ENCODE measurements at places on chromosomes 13 and 19. TPM values are rescaled to one million over a fixed set of nuclear protein-coding genes. Genes with fewer than 3 reads are reported as not detected.
A peak's percentile ranks its signal among the peaks of the same experiment; 100 is the strongest.

DNA sequence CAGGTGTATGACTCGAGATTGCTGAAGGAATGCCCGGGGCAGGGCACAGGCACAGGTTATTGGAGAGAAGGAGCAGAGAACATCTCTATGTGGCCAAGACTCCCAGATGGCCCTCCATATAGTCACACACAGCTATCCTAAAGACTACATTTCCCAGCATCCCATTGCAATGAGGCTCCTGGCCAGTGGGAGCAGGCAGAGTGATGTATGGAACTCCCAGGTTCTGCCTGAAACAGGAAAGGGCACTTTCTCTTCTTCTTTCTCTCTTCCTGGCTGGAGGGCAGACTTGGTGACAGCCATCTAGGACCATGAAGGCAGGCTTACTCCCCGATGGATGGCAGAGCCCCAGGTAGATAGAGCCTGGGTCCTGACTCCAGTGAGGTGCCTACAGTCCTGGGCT lies 13.5 kb downstream of the PPP1R13L start:
- no peaks in the 10 kb centered on the region for H3K36me3 ChIP-seq
- H3K4me3 ChIP-seq, result no peak overlapping the region
- H3K27me3 ChIP-seq, result peaks cover 5% of the 10 kb centered on the region
- no peaks in the 10 kb centered on the region for H3K4me1 ChIP-seq

GRCh38 chr13:89584058-89584620 lies 1763.3 kb upstream of the MIR17HG start:
- H3K4me1 ChIP-seq, result no peaks in the 10 kb centered on the region
- H3K27ac ChIP-seq, result no peak overlapping the region
- no peak overlapping the region for H3K4me3 ChIP-seq
- no peak for DNase-seq

- H3K4me1 ChIP-seq, result peaks cover 3% of the 10 kb centered on the region
- no peak for DNase-seq
- H3K4me3 ChIP-seq, result no peak overlapping the region
- no peaks in the 10 kb centered on the region for H3K36me3 ChIP-seq
These were observed 90.2 kb downstream of the KCTD12 start for GRCh38 chr13:76795701-76796695.

- H3K4me3 ChIP-seq, result no peak overlapping the region
- no peaks in the 10 kb centered on the region for H3K27me3 ChIP-seq
- DNase-seq, result no peak
- H3K27ac ChIP-seq, result no peak overlapping the region
- H3K4me1 ChIP-seq, result no peaks in the 10 kb centered on the region
- peaks cover 13% of the 10 kb centered on the region for H3K36me3 ChIP-seq
These were observed 9.0 kb upstream of the ACTN4 start for GRCh38 chr19:38638461-38638860.

DNA sequence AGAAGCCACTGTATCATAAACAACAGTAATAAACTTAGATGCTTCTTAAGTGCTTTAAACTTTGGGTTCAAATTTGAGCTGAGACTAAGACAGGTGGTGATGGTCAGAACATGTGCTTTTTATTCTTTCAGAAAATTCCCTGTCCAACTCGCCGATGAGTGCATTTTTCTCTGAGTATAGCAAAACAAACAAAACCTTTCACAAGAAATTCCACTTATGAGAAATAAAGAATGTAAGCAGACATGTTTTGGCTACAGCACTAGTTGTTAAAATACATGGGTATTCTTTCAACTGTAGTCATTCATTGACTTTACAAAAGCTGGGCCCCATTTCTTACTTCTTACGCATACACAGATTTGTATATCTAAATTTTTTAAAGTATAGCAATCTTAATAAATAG lies 125.6 kb downstream of the SPRY2 start:
- no peak for DNase-seq
- H3K27ac ChIP-seq, result no peak overlapping the region

DNA sequence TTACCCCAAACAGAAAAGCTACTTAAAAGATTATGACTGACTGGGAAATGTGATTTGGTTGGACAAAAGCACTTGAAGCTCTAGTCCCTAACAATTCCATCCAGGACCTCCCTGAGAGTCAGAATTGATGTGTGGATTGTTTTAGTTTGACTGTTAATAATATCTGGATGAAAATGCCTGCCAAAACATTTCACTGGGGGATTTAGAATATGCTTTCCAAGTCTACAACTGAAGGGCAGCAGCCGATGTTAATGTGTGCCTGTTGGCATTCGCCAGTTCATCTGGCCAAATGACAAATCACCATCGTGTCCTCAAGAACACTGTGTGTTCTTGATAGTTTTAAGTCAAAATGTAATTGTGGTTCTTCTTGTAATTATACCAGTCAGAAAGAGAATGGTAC lies 76.0 kb upstream of the TSC22D1 start:
- H3K4me1 ChIP-seq, result no peaks in the 10 kb centered on the region
- no peak overlapping the region for H3K4me3 ChIP-seq
- H3K27me3 ChIP-seq, result no peaks in the 10 kb centered on the region

GRCh38 chr13:35630551-35631275 lies 154.2 kb upstream of the MAB21L1 start:
- H3K4me1 ChIP-seq, result no peaks in the 10 kb centered on the region
- no peaks in the 10 kb centered on the region for H3K27me3 ChIP-seq
- peak; percentile 52 for DNase-seq
- no peaks in the 10 kb centered on the region for H3K36me3 ChIP-seq
- no peak overlapping the region for H3K4me3 ChIP-seq

DNA sequence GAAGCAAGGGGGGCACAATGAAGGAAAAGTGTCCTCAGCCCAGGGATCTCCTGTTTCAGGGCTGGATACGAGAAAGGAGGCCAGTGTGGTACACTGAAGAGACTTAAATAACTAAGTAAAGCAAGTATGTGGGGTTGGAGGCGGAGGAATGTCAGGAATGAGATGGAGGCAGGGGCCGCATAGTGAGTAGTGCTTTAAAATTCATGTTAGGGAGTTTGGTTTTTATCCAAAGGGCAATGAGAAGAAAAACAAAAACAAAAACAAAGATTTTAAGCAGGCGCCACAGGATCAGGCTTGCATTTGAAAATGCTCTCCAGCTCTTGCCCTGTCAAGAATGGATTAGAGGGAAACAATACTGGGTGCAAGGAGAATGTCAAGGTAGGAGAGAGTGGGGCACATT lies 273.4 kb downstream of the DCLK1 start:
- H3K4me1 ChIP-seq, result no peaks in the 10 kb centered on the region
- DNase-seq, result peak; percentile 51
- no peaks in the 10 kb centered on the region for H3K27me3 ChIP-seq

GRCh38 chr19:19204181-19204580 lies 967 bp upstream of the NR2C2AP start:
- H3K36me3 ChIP-seq, result no peaks in the 10 kb centered on the region
- no peak overlapping the region for H3K27ac ChIP-seq
- H3K27me3 ChIP-seq, result no peaks in the 10 kb centered on the region
- H3K4me1 ChIP-seq, result no peaks in the 10 kb centered on the region
- no peak for DNase-seq

DNA sequence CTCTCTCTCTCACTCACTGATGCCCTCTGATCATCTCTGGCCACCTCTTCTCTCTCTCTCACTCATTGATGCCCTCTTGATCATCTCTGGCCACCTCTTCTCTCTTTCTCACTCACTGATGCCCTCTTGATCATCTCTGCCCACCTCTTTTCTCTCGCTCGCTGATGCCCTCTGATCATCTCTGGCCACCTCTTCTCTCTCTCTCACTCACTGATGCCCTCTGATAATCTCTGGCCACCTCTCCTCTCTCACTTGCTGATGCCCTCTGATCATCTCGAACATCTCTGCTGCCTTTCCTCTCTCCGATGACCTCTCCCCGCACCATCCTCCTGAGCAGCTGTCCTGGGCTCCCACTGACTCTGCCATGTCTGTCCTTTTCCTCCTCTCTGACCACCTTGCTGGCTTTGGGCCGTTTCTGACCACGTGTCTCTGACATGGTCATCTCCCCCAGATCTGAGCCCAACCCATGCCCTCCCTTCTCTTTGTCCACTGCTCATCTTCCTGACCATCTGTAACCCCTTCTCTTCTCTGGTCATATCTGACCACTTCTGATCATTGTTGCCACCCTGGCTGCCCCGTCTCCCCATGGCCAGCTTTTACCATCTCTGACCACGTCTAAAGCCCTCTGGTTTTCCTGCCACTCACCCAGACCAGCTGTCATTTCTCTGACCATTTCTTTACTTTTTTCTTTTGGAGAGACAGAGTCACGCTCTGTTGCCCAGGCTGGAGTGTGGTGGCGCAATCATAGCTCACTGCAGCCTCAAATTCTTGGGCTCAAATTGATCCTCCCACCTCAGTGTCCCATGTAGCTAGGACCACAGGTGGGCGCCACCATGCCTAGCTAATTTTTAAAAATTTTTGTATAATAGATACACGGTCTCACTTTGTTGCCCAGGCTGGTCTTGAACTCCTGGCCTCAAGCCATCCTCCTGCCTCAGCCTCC lies 2.4 kb downstream of the LRFN3 start:
- no peak for DNase-seq
- peaks cover 22% of the 10 kb centered on the region for H3K4me1 ChIP-seq
- no peak overlapping the region for H3K27ac ChIP-seq
- no peaks in the 10 kb centered on the region for H3K27me3 ChIP-seq
- H3K36me3 ChIP-seq, result no peaks in the 10 kb centered on the region

GRCh38 chr13:94641409-94641941 lies 39.8 kb downstream of the GPR180 start:
- no peaks in the 10 kb centered on the region for H3K36me3 ChIP-seq
- no peak overlapping the region for H3K27ac ChIP-seq
- H3K27me3 ChIP-seq, result no peaks in the 10 kb centered on the region
- no peaks in the 10 kb centered on the region for H3K4me1 ChIP-seq
- no peak overlapping the region for H3K4me3 ChIP-seq

- peak overlapping the region; percentile 83 for H3K27ac ChIP-seq
- H3K27me3 ChIP-seq, result no peaks in the 10 kb centered on the region
These were observed 4.3 kb downstream of the NOTCH3 start for GRCh38 chr19:15196360-15197005.

GRCh38 chr13:92743992-92744391 lies 482.6 kb upstream of the GPC6 start:
- H3K27ac ChIP-seq, result no peak overlapping the region
- H3K4me3 ChIP-seq, result no peak overlapping the region
- DNase-seq, result no peak
- H3K36me3 ChIP-seq, result no peaks in the 10 kb centered on the region
- no peaks in the 10 kb centered on the region for H3K27me3 ChIP-seq

DNA sequence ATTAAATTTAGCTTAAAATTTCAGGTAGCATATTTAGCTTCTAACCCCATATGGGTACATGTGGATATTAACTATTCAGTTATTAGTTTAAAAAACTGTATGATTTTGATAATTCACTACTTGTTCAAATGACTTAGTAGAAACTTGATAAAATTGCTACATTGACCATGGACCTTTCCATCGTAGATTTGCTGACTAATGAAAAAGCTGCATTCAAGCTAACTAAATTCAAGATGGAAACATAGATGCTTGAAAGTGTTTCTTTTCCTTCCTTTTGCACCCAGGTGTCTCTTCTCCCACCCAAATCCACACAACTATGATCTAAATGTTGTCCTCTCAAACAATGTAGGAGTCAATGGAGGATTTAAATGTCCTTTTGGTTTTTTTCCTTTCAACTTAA lies 439.2 kb downstream of the TBC1D4 start:
- no peak overlapping the region for H3K27ac ChIP-seq
- no peaks in the 10 kb centered on the region for H3K4me1 ChIP-seq
- H3K27me3 ChIP-seq, result no peaks in the 10 kb centered on the region
- no peaks in the 10 kb centered on the region for H3K36me3 ChIP-seq
- DNase-seq, result no peak
- H3K4me3 ChIP-seq, result no peak overlapping the region

GRCh38 chr13:111175935-111176334 lies 60.8 kb downstream of the ARHGEF7 start:
- no peaks in the 10 kb centered on the region for H3K27me3 ChIP-seq
- no peaks in the 10 kb centered on the region for H3K36me3 ChIP-seq
- no peak overlapping the region for H3K27ac ChIP-seq
- H3K4me1 ChIP-seq, result peaks cover 10% of the 10 kb centered on the region

GRCh38 chr13:70390968-70391367 lies 282.7 kb upstream of the KLHL1 start:
- no peak overlapping the region for H3K4me3 ChIP-seq
- no peaks in the 10 kb centered on the region for H3K27me3 ChIP-seq
- no peak for DNase-seq
- H3K4me1 ChIP-seq, result no peaks in the 10 kb centered on the region
- no peak overlapping the region for H3K27ac ChIP-seq
- H3K36me3 ChIP-seq, result no peaks in the 10 kb centered on the region

DNA sequence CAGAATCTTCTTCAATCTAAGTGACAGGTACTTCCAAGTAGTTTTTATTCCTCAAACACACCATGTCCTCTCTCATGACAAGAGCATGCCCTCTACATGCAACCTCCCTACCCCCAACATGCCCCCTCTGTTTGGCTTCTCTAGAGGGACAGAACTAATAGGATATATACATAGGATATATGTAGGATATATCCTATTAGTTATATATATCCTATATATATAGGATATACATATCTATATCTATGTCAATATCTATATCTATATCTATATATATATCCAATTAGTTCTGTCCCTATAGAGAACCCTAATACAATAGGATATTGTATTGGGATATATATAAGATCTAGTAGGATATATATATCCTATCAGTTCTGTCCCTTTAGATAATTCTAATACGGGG lies 701.9 kb upstream of the MIR17HG start:
- no peak for DNase-seq
- H3K36me3 ChIP-seq, result no peaks in the 10 kb centered on the region
- no peak overlapping the region for H3K4me3 ChIP-seq
- H3K27ac ChIP-seq, result no peak overlapping the region
- no peaks in the 10 kb centered on the region for H3K27me3 ChIP-seq
- no peaks in the 10 kb centered on the region for H3K4me1 ChIP-seq

DNA sequence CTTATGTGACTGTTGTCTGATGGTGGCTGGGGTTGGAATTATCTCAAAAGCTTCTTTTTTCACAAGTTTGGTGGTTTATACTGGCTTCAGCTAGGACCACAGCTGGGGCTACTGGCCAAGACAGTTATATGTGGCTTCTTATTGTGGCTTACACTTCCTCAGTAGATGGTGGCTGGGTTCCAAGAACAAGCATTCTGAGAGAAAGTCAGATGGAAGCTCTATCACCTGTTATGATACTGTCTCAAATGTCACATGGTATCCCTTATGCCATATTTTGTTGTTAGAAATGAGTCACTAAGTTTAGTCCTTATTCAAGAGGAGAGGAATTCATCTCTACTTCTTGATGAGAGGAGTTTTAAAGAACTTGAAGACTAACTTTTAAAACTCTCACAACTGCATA lies 41.6 kb downstream of the NDFIP2 start:
- H3K27me3 ChIP-seq, result no peaks in the 10 kb centered on the region
- H3K4me3 ChIP-seq, result no peak overlapping the region
- DNase-seq, result no peak
- no peaks in the 10 kb centered on the region for H3K36me3 ChIP-seq
- no peak overlapping the region for H3K27ac ChIP-seq
- no peaks in the 10 kb centered on the region for H3K4me1 ChIP-seq

- H3K27me3 ChIP-seq, result no peaks in the 10 kb centered on the region
- H3K4me1 ChIP-seq, result no peaks in the 10 kb centered on the region
- H3K27ac ChIP-seq, result no peak overlapping the region
- DNase-seq, result no peak
- no peak overlapping the region for H3K4me3 ChIP-seq
These were observed 473 bp downstream of the TMIGD2 start for GRCh38 chr19:4301590-4302242.

- H3K27me3 ChIP-seq, result no peaks in the 10 kb centered on the region
- DNase-seq, result no peak
- H3K27ac ChIP-seq, result no peak overlapping the region
- no peak overlapping the region for H3K4me3 ChIP-seq
- H3K36me3 ChIP-seq, result no peaks in the 10 kb centered on the region
These were observed 83.1 kb downstream of the ALOX5AP start for GRCh38 chr13:30818323-30818960.

IL12RB1 gene
- total RNA-seq, result 3.2 TPM

KLK4 gene
- not detected for total RNA-seq

ELAVL3 gene
- 0.22 TPM for total RNA-seq

F10 gene
- total RNA-seq, result 5.1 TPM

PODNL1 gene
- 3.0 TPM for total RNA-seq

PLVAP gene
- total RNA-seq, result 195 TPM
